CD14-positive monocyte (primary cell): ENCODE measurements at places on chromosomes 12 and 14.

GRCh38 chr14:93905623-93906022 is 21.5 kb upstream of the FAM181A start:
- no peaks in the 10 kb centered on the region for H3K36me3 ChIP-seq
- no peak overlapping the region for H3K4me3 ChIP-seq
- H3K27ac ChIP-seq = no peak overlapping the region
- DNase-seq = no peak
- H3K4me1 ChIP-seq = no peaks in the 10 kb centered on the region

DNA sequence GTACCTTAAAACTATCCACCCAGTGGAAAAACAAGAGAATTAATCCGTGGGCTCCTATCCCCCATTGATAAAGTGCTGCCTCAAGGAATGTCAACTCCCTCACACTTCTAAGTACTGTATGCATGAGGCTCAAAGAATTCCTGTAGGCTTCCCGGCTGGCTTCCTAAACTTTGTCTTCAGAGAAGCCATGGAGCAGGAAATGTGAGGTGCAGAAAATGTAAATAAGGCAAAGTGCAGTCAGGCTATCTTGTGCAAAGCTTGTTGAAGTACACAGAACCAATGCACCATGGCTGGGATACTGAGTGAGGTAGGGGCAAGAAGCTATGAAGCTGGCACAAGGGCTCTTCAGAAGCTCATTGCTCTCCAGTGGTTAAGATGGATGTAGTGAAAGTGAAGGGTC is 611.0 kb downstream of the FSCB start:
- no peak overlapping the region for H3K4me3 ChIP-seq
- H3K4me1 ChIP-seq = no peaks in the 10 kb centered on the region
- no peak overlapping the region for H3K27ac ChIP-seq
- H3K27me3 ChIP-seq = no peaks in the 10 kb centered on the region

GRCh38 chr14:87705439-87705896 is 287.5 kb downstream of the GALC start:
- no peak for DNase-seq
- no peaks in the 10 kb centered on the region for H3K36me3 ChIP-seq
- H3K4me3 ChIP-seq = no peak overlapping the region
- no peaks in the 10 kb centered on the region for H3K4me1 ChIP-seq
- H3K27ac ChIP-seq = no peak overlapping the region

- H3K4me1 ChIP-seq = peaks cover 6% of the 10 kb centered on the region
- no peak overlapping the region for H3K27ac ChIP-seq
These were observed 458 bp downstream of the SSPN start for GRCh38 chr12:26195641-26196420.

GRCh38 chr14:50839691-50840090 is 8.7 kb upstream of the NIN start:
- no peak overlapping the region for H3K4me3 ChIP-seq
- H3K4me1 ChIP-seq = peaks cover 5% of the 10 kb centered on the region
- no peak overlapping the region for H3K27ac ChIP-seq
- no peaks in the 10 kb centered on the region for H3K27me3 ChIP-seq

- H3K36me3 ChIP-seq = no peaks in the 10 kb centered on the region
- no peak overlapping the region for H3K4me3 ChIP-seq
- no peak for DNase-seq
- no peaks in the 10 kb centered on the region for H3K4me1 ChIP-seq
- no peak overlapping the region for H3K27ac ChIP-seq
These were observed 52.8 kb downstream of the C14orf132 start for GRCh38 chr14:96091941-96092411.

DNA sequence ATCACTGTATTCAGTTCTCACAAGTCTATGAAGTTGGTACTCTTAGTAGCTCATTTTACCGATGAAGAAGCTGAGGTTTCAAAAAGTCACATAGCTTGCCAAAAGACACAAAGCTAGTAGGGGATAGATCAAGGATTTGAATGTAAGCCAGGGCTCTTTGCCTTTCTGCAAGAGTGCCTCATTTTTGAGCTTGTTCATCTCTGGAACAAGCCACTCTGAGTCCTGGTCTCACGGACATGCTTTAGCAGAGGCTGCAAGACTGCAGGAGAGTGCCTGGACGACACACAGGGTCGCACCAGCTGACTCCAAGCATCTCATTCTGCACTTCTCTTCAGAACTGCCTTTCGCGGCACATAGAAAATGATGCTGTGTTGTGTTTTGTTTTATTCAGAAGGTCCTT is 3.7 kb downstream of the NUAK1 start:
- no peak overlapping the region for H3K27ac ChIP-seq
- peaks cover 19% of the 10 kb centered on the region for H3K4me1 ChIP-seq
- H3K36me3 ChIP-seq = no peaks in the 10 kb centered on the region
- H3K4me3 ChIP-seq = no peak overlapping the region
- peaks cover 42% of the 10 kb centered on the region for H3K27me3 ChIP-seq
- no peak for DNase-seq

DNA sequence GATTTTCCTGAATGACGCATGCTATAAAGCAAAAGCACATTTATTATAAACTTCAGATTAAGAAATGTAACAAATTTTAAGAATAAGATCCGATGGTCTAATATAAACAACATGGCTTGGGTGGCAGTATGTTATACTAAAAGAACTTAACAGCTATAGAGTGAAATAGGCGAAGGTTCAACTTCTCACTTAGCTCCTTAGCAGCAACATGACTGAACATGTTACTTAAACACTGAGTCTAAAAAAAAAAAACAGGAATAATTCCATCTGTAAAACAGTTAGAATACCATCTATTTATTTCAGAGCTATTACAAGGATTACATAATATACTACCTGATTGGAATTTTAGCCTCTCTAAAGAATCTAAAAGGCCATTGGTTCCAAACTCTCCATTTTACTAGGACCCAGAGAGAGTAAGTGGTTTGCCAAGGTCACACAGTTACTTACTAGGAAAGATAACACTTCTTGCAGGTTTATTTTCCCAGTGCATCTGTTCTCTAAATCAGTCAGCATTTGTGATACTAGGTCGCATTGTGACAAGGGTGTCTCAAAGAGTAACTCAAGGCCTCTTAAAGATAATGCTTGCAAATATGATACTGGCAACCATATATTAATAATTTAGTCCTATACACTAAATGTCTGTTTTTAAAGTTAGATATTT is 14.8 kb downstream of the OSBPL8 start:
- H3K4me3 ChIP-seq = no peak overlapping the region
- H3K27me3 ChIP-seq = no peaks in the 10 kb centered on the region
- no peaks in the 10 kb centered on the region for H3K36me3 ChIP-seq
- no peak for DNase-seq

- H3K4me1 ChIP-seq = no peaks in the 10 kb centered on the region
- no peak for DNase-seq
- H3K27me3 ChIP-seq = no peaks in the 10 kb centered on the region
- H3K4me3 ChIP-seq = no peak overlapping the region
- H3K36me3 ChIP-seq = no peaks in the 10 kb centered on the region
These were observed 42.5 kb upstream of the HSP90B1 start for GRCh38 chr12:103887738-103888137.

- H3K36me3 ChIP-seq = no peaks in the 10 kb centered on the region
- no peaks in the 10 kb centered on the region for H3K27me3 ChIP-seq
- H3K27ac ChIP-seq = no peak overlapping the region
- no peaks in the 10 kb centered on the region for H3K4me1 ChIP-seq
- DNase-seq = no peak
These were observed 256.6 kb downstream of the NAV3 start for GRCh38 chr12:78087363-78087675.

DNA sequence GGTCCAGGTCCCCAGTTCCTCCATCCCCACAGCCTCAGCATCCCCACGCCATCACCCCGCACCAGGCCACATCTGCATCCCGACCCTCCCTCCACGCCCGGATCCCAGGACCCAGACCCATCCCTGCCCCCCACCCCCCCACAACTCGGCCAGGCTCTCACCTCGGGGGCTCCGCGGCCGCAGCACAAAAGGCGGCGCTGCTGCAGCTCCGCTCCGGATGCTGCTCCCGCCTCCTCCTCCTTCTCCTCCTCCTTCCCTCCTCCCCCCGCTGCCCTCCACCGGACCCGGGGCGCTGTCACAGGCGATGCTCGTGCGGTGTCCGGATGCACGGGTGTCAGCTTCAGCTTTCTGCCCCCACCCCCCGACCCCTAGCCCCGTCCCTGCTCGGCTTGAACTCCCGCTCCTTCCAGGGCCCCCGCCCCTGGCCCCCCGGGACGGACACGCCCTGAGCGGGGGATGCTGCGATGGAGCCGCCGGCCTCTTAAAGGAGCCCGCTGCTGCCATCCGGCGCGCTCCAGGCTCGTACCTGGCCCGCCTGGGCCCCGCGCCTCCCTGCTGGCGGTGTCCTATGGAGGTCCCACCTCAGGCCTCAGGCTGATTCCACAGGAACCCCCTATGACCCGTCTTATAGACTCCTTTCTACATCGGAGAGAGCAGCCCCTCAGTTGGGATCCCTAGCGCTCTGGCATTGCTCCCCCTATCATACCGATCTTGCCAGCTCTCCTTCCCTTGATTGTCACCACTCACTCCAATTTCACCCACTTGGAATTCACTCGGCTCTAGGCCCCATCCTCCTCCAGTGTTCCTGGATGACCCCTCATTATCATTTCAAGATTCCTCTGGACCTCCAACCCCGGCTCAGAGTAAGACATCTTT is at the start of gene MAP3K12:
TSS of gene MAP3K12 (minus strand) at position 193 of the 876 bp plus-strand sequence. CDS start 12,067 bp downstream, outside the sequence.
- DNase-seq = peak; percentile 40
- peaks cover 12% of the 10 kb centered on the region for H3K36me3 ChIP-seq
- H3K27ac ChIP-seq = peak within 1 kb of the TSS; percentile 99
- H3K4me3 ChIP-seq = peak within 1 kb of the TSS; percentile 83
- H3K27me3 ChIP-seq = no peaks in the 10 kb centered on the region
- H3K4me1 ChIP-seq = peaks cover 49% of the 10 kb centered on the region

GRCh38 chr14:98926146-98926545 is 345.9 kb downstream of the BCL11B start:
- no peaks in the 10 kb centered on the region for H3K27me3 ChIP-seq
- H3K4me3 ChIP-seq = no peak overlapping the region
- no peaks in the 10 kb centered on the region for H3K36me3 ChIP-seq
- no peak overlapping the region for H3K27ac ChIP-seq
- no peak for DNase-seq
- no peaks in the 10 kb centered on the region for H3K4me1 ChIP-seq

- peaks cover 32% of the 10 kb centered on the region for H3K4me1 ChIP-seq
- no peaks in the 10 kb centered on the region for H3K27me3 ChIP-seq
- no peak overlapping the region for H3K27ac ChIP-seq
- H3K4me3 ChIP-seq = no peak overlapping the region
- no peaks in the 10 kb centered on the region for H3K36me3 ChIP-seq
These were observed 166.0 kb downstream of the SLC38A4 start for GRCh38 chr12:46659824-46660223.

DNA sequence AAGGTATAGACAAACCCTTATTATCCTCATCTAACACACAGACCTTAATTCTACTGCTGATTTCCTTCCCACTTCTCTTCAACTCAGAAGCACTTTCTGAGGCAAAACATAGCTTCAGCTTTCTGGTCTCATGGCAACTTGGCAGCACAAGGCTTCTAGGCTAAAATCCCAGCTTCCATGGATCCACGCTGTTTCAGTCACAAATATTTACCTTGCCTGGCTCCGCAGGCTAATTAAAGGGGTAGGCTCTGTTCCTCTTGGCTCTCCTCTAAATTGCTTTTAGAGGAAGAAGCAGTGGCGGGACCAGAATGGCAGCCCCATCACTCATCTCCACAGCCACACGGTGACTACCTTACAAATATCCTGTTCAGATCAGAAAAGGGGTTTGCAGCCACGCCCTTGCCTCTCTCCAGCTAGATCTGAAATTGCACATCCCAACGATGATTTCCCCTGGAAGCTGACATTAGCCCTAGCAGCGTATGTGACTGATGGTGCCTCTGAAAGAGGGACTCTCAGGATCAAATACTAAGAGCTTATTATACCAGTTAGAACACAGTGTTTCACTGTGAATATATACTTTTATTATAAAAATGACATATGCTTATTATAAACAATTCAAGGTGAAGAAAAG is 221.5 kb upstream of the NUDT4 start:
- no peaks in the 10 kb centered on the region for H3K36me3 ChIP-seq
- no peak for DNase-seq
- H3K4me1 ChIP-seq = no peaks in the 10 kb centered on the region
- no peak overlapping the region for H3K4me3 ChIP-seq
- no peaks in the 10 kb centered on the region for H3K27me3 ChIP-seq
- H3K27ac ChIP-seq = no peak overlapping the region

GRCh38 chr14:102603293-102603907 is 11.0 kb downstream of the RCOR1 start:
- no peak overlapping the region for H3K4me3 ChIP-seq
- peaks cover 8% of the 10 kb centered on the region for H3K4me1 ChIP-seq
- H3K36me3 ChIP-seq = peaks cover 7% of the 10 kb centered on the region
- H3K27ac ChIP-seq = peak overlapping the region; percentile 20

GRCh38 chr14:93014058-93015023 is 91.4 kb downstream of the CHGA start:
- DNase-seq = no peak
- H3K36me3 ChIP-seq = peaks cover 33% of the 10 kb centered on the region
- peak overlapping the region; percentile 74 for H3K27ac ChIP-seq
- no peaks in the 10 kb centered on the region for H3K27me3 ChIP-seq

- H3K36me3 ChIP-seq = peaks cover 15% of the 10 kb centered on the region
- H3K27ac ChIP-seq = no peak overlapping the region
- DNase-seq = no peak
- no peaks in the 10 kb centered on the region for H3K4me1 ChIP-seq
- H3K27me3 ChIP-seq = no peaks in the 10 kb centered on the region
These were observed 201.5 kb downstream of the FOXN3 start for GRCh38 chr14:89215531-89215930.

DNA sequence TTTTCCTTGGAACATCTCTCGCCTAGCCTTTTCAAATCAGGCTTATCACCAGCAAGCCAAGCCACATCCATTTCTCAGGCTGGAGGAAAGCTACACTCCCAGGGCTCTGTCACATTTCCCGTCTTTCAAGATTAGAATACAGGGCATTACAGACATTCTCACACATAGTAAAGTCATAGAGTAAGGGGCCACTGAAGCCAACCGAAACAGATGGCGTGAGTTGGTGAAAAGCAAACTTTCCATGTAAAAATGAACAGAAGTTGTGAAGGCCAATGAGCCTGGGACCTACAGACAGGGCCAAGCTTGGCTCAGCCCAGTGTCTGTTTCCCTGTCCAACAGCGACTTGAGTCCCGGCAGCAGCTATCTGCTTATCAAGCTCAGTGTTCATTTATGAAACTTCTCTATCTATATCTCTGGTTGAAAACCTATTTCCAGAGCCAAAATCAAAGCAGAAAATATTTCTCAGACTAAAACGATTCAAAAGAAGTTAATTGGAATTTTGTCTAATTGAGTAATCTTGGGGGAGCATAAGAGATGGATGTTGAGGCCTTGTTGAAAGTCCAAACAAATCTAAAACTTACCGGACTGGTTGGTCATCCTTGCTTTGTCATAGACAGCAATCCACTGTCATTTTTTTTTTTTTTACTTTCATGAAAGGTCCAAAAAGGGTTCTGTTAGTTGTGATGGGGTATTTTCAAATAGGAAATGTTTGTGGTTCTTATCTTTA is 105.6 kb downstream of the DAAM1 start:
- peaks cover 14% of the 10 kb centered on the region for H3K36me3 ChIP-seq
- no peak for DNase-seq
- H3K27ac ChIP-seq = no peak overlapping the region
- no peaks in the 10 kb centered on the region for H3K4me1 ChIP-seq
- H3K4me3 ChIP-seq = no peak overlapping the region
